ENCODE measurements at places on chromosomes 4 and X.

DNA sequence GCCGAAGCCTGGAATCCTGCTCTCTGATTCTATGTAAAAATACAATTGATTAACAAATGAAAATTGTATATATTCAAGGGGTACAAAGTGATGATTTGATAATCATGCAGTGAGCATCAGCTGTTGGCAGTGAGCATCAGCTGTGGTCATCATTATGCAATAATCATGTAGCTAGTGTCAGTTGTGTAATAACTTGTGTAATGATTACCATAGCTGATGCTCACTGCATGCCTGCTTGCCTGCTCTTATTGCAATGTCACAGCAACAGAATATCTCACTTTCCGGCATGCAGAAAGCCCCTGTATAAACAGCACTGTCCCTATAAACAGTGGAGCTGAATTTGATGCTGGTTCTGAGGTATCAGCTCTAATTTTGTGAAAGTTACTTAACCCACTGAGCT, 46.8 kb downstream of the SULT1B1 start:
- no peak for DNase-seq

GRCh38 chrX:39764441-39764914, 333.3 kb downstream of the BCOR start:
- DNase-seq: no peak

GRCh38 chr4:122652379-122652778, 31.5 kb upstream of the IL21 start:
- no peak for DNase-seq

DNA sequence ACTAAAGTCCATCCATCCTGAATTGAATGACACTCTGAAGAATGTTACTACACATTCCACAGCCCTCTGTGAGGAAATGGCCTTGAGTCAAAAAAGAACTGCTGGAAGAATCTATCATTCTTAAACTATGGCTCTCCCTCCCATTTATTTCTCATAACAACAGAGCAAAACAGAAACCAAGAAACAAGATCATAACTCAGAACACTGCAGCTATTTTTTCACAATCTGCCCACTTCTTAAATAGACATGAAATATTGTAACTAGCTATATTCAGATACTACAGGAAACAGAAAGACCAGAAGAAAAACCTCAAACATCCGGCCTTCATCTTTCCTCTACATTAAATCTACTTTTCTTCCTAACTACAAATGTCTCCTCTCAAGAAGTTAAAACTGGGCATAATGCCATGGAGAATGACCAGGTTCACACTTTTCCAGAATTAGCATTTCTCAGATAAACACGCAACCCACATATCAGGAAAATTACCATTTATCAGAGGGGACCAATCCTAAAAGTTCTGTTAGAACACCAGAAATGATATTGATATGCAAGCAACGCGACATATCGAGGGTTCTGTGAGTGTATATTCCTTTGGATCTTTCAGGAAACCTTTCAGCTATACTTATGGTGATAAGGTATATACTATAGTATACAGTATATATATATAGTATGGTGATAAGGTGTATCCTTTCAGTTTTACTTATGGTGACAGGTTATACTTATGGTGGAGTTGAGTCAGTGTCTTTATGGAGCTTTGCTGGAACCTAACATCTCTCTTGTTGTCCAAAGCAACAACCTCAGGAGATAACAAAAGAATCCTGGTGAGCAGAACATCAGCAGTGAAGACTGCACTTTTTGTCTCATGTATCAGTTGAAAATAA, 60.4 kb upstream of the IRF2 start:
- DNase-seq: no peak

DNA sequence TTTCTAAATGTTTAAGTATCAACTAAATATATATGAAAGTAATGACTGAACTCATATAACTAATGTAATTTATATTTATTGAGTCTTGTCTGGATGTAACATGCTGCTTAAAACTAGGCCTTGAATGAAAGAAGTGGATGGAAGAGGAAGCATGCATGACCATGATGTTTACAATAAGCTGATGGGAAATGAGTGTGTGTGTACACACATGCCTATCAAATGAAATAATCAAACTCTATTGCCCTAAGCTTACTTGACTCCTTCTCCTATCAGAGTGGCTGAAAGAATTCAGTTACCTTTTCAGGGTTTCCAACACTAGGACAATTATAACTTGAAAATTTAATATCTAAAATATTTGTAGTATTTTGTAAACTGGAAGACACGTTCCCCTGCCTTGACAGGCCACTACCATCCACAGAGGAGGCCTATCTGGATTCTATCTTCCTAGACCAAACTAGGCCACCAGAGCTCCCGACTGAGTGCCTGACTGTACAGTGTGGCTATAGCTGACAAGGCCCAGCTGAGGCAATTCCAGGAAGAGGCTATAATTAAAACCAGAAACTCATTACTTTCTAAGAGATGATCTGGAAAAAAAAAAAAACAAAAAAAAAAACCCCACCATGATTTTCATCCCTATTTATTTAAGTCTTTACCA, 7.6 kb downstream of the ARSJ start:
- DNase-seq: no peak

GRCh38 chr4:158259955-158260575, 49.8 kb downstream of the TMEM144 start:
- DNase-seq: no peak

- DNase-seq: no peak
Measured at GRCh38 chr4:17500574-17500973, 11.3 kb downstream of the QDPR start.

DNA sequence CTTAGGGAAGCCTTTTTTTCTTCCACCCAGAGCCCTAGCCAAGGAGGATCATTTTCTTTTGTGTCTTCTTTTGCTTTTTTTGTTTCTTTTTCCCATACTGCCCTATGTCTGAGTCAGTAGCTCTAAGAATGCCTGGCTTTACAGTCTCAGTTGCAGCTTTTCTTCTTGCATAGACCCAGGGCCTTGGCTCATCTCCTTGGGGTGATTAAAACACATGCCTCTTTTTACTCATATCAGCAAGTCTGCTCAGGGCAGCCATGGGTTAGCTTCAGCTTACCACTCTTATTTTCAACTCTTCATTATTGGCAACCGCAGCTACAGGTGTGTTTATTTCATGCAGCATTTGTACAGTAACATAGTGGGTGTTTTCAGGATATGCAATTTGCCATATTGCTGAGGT, 196.5 kb downstream of the STK32B start:
- no peak for DNase-seq

GRCh38 chr4:7356667-7357310, 77.9 kb downstream of the PSAPL1 start:
- DNase-seq: no peak

- no peak for DNase-seq
Measured at GRCh38 chrX:119194621-119195020, 41.5 kb upstream of the PGRMC1 start.

DNA sequence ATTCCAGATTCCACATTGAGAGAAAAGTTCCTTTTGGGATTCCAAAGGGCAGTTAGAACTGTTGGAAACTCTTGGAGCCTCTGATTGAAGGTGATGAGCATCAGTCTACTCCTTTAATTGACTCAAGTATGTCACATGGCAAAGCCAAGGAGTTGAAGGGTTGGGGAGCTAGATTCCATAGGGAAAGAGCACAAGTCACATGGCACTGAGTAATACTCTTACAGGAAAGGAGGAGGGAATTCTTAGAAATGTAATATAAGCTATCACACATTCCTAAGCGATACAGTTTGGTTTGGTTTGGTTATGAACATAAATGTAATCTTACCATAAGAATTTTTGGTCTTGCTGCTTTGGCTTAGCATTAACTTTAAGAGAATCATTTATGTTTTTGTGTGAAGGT, 15.7 kb downstream of the SPCS3 start:
- no peak for DNase-seq

- DNase-seq: no peak
Measured at GRCh38 chr4:83558059-83558653, 22.2 kb downstream of the GPAT3 start.

DNA sequence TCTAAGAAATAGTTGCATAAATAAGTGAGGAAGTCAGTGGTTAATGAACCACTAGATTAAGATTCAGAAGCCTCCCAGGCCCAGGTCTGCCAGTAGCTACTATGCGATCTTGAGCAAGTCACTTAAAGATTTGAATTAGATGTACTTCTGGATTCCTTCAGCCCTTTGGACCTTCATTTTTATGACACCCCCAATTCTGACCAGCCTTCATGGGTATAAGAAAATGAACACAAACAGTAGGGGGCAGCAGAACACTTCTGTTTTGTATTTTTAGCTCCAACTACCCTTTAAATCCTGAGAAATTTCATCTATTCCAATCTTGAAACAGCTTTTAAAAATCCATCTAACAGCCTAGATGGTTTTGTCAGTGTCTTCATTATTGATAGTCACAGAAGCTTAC, 19.0 kb downstream of the TMEM47 start:
- no peak for DNase-seq

GRCh38 chr4:95084584-95084983, 326.8 kb downstream of the BMPR1B start:
- no peak for DNase-seq

Data from activated CD8-positive, alpha-beta memory T cell treated with anti-CD3 and anti-CD28 coated beads, Interleukin-2, amount 50 U/mL, for 48 hours (primary cell).